Activated CD4-positive, alpha-beta T cell treated with anti-CD3 and anti-CD28 coated beads, Interleukin-2, Interleukin-6, amounts not matched to agents 100 ng/mL and 50 ng/mL, durations not matched to agents 16 hours and 8 hours (primary cell): ENCODE measurements at places on chromosomes 5 and 9.

- peak; percentile 80 for DNase-seq
Observed at GRCh38 chr9:91359083-91359482, 2.6 kb downstream of the AUH start.

- DNase-seq, result no peak
Observed at GRCh38 chr9:121771851-121772599, 120.6 kb downstream of the DAB2IP start.

DNA sequence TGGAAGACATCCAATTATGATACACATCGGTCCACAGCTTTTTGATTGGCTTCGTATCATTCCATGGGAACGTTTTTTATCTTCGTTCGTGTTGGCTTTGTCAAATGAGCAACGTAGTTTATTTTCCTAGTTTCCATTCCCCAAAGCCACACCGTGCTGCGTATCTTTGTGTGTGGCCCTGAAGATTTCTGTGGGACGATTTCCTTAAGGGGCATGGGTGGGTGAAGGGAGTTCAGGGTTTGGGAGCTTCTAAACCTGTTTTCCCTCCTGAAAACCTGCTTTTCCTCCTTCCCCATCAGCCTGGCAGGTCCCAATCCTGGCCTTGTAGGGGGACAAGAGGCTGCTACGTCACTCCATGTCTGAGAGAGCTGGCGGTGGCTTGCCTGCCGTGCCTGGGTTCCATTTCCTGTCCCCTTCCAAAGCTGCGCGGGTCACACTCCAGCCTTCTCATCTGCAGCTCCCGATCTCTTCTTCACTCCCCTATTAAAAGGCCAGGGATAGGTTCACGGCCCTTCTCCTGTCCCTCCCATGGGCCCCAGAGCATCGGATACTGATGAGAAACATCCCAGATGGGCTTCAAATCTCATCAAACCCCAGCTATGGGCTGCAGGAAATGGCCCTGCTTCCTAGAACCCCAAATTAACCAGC, 23.5 kb upstream of the ASS1 start:
- no peak for DNase-seq

- DNase-seq, result no peak
Observed at GRCh38 chr5:78095125-78095524, 199.4 kb downstream of the AP3B1 start.

DNA sequence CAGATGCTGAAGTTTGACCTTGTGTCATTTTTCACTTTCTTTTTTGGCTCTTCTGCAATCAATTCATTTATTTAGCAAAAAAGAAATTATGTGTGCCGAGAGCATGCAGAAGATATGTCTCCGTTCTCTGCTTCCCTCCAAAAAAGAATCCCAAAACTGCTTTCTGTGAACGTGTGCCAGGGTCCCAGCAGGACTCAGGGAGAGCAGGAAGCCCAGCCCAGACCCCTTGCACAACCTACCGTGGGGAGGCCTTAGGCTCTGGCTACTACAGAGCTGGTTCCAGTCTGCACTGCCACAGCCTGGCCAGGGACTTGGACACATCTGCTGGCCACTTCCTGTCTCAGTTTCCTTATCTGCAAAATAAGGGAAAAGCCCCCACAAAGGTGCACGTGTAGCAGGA, 2.4 kb downstream of the FGFR4 start:
- DNase-seq, result no peak

DNA sequence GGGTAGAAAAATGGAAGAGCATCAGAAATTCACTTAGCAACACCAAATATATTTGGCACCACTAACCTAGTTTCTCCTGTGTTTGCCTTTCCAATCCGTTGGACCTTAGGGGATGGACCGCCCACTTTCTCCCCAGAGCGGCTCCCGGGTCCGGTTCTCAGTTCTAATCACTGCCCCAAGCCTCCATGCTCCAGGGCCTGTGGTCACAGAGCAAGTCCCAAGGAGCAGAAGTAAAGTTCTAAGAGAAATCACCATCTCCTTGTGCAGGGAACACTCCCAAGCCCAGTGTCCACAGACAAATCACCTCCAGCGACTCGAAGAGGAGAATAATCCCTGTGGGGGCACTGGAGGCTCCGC, 728 bp upstream of the SLC1A1 start:
- DNase-seq, result no peak

DNA sequence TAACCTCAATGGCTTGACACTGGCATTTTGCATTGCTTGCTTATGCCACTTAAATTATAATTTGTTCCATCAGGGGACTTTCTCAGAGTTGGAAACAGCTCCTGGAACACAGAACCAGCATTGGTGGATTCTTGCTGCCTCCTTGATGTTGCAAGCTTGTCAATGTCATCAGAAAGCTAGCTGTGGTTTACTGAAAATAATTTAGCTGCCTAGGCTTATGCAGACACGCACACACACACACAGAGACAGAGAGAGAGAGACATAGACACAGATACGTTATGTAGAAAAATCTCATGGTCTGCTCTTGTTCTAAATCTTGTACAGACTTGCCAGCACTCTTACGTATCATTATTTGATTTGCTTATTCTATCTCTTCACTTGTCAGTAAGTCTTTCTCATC, 78.0 kb downstream of the HMHB1 start:
- DNase-seq, result no peak

GRCh38 chr9:116075191-116075590, 78.4 kb upstream of the PAPPA start:
- no peak for DNase-seq

DNA sequence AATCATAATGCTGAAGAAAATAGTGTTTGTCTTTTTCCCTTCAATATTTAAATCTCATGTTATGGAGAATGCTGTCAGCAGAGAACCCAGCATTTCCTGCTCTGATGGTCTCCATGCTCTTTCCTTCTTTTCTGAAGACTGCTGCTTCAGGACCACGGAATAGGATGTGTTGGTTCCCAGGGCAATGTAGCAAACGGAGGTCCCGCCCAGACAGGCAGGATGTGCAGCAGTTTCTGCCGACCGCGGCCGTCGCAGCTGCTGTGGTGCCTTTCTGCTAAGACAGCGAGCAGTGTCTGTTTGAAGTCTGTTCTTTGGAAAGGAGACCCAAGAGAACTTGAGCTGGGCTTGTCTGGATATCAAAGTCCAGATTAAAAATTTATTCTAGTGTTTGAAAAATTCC, 654.3 kb downstream of the CCDC171 start:
- no peak for DNase-seq
